ENCODE measurements at places on chromosomes 13 and 19.
A peak's percentile ranks its signal among the peaks of the same experiment; 100 is the strongest.

DNA sequence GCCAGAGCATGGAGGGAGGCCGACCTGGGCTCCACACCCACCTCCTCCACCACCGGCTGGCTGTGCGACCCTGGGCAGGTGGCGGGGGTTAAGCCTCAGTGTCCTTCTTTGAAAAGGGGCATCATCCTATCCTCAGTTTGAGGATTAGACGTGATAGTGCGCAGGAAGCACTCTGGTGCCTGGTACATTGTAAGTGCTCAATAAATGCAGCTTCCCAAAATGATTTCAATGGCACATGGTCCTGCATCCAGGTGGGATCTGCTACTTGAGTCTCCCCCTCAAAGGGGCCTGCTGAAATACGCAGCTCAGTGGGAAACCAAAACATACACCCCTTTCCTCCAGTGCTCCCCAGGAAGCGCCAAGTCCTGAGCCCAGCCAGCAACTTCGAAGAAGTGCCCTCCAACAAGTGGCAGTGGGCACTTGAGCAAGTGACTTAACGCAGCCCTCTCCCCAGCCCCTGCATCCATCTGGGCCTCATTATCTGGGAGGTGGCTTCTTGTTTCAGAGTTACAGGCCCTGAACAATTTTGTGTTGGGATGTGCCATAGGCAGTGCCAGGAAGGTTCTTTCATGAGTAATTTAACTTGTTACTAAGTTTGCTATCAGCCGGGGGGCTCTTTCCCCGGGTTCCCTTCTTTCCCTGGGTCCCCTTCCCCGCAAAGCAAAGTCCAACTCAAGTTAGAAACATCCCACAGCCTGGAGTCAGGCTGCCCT, 17.9 kb downstream of the ACTN4 start:
- no peak for DNase-seq

DNA sequence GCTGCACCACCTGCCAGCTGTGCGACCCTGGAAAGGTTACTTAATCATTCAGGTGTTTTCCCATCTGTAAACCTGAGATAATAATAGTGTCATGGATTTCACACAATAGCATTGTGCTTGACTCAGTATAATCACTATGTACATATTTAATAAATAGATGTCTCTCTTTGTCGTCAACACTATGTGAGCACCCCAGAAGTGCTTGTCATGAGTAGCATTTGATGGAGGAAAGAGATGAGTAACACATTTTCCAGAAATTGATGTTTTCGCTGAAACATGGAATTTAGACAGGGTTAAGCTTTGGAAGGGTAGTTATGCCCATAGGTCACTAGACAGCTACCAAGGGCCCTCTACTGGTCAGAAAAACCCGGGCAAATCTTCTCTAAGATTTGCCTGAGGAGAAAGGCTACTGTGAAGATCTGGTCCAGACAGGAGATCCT, 9.5 kb upstream of the MBNL2 start:
- DNase-seq = peak; percentile 66

- DNase-seq = peak; percentile 95
These were observed 24.2 kb downstream of the KEAP1 start for GRCh38 chr19:10478903-10479384.

GRCh38 chr19:48123907-48124651, 13.5 kb upstream of the PLA2G4C start:
- DNase-seq = peak; percentile 30

- no peak for DNase-seq
These were observed 31.9 kb upstream of the USPL1 start for GRCh38 chr13:30585748-30586262.

GRCh38 chr13:84917252-84917878, 881.9 kb downstream of the SLITRK6 start:
- DNase-seq = peak; percentile 9

DNA sequence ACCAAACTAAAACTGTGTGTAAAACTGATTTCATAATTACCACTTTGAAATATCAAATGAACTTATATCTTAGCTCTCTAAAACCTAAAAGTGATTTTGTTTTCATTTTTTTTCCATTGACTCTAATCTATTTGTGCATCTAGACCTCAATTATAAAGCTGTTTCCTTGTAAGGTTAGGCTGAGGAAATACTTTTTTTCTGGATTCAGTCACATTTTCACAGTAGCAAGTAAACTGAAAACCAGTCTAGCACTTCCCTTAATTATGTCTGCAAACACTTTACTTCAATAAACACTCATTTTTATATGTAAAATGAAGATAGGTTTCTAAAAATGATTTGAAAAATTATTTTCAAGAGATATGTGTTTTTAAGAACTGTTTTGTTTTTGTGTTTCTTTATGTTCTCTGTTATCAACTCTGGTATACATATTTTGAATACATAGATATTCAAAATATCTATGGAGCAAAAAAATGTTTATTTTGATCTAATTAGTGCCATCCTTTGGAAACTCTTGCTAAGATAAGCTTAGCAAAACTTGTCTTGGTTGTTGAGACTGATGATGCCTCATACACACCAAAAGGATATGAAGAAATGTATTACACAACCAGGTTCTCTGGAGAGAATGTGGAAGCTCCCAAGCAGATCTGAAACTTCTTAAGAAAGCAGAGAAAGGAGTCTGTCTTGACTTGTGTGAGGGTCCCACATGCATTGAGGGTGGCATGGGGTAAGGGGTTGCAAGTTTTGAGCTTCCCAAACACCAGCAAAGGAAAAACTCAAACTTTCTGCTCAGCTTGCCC, 1887.4 kb downstream of the PCDH9 start:
- no peak for DNase-seq

GRCh38 chr13:93955904-93956303, 523.6 kb downstream of the DCT start:
- DNase-seq = no peak

- DNase-seq = peak; percentile 41
These were observed 153.5 kb upstream of the KLF12 start for GRCh38 chr13:74287724-74288169.

GRCh38 chr19:45061965-45062364, 14.3 kb downstream of the ZNF296 start:
- no peak for DNase-seq

- no peak for DNase-seq
These were observed 171.3 kb downstream of the CACNA1A start for GRCh38 chr19:13334801-13335481.

DNA sequence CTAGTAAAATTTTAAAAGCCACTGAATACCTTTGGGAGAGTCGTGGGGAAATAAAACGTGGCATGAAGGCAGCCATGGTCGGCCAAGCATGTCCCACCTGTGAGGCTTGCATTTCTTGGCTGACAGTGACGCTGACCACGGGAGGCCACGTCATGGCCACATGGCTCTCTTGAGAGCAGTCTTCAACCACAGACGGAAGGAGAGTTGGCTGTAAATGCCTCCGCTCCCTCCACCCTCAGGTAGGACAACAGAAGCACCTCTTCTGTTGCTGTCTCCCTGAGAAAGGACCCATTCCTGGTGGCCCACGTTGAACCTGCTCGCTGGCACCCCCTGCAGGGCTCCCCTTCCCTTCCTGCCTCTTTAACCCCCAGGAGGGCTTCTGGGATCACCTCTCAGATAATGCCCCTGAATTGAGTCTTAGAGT, 10.6 kb upstream of the LRRC25 start:
- no peak for DNase-seq

DNA sequence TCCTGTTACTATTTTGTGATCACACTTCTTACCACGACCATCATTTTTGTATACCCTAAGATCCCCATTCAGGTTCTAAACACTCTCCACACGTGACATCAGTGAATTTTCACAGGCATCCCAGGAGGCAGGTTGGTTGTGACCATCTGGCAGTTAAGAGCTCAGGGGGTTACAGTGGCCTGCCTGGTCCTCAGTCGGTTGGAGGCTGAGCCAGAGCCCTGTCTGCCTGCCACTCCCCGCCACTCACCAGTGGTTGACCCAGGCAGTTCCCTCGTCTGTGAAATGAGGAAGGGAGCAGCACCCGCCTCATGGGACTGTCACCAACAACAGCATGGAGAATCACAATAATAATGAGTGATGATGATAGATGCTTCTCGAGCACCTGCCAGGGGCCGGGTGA, 36.4 kb upstream of the EHD2 start:
- no peak for DNase-seq

DNA sequence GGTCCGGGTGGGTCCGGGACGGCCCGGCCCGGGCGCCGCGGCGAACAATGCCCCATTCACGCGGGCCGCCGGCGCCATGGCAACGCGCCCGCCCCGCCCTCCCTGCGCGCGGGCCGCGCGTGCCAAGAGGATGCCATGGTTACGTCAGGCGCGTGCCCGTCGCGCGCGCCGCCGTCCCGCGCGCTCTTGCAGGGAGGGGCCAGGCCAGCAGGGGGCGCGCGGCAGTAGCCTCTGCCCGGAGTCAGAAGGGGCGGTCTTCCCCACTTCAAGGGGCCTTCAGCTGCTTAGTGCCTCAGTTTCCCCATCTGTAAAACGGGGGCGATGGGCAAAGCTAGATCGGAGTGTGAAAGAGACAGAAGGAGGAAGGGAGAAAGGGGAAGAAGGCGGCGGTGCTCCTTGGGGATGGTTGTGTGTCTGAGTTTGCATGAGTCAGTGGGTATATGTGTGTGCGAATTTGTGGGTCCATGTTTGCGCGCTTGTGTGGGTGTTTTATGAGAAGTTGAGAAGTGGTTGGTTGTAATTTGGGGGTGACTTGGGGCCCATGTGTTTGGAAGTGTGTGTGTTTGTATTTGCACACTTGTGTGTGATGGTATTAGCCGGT, 11.6 kb upstream of the NFIX start:
- peak; percentile 94 for DNase-seq

DNA sequence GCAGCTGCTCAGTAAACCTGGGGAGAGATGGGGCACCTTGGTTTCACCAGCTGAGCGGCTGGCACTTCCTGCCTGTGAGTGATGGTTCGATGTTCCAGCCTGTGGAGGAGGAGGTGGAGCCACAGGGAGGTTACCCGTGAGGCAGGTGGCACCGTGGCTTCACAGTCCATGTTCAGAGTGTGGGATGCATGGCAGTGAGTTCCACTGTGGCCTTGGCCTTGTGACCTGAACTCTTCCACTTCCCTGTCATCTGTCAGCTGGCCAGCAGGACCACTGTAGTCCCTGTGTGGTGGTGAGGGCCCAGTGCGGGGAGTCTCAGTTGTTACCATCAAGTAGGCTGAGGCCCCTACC, 16.9 kb downstream of the SMARCA4 start:
- no peak for DNase-seq

DNA sequence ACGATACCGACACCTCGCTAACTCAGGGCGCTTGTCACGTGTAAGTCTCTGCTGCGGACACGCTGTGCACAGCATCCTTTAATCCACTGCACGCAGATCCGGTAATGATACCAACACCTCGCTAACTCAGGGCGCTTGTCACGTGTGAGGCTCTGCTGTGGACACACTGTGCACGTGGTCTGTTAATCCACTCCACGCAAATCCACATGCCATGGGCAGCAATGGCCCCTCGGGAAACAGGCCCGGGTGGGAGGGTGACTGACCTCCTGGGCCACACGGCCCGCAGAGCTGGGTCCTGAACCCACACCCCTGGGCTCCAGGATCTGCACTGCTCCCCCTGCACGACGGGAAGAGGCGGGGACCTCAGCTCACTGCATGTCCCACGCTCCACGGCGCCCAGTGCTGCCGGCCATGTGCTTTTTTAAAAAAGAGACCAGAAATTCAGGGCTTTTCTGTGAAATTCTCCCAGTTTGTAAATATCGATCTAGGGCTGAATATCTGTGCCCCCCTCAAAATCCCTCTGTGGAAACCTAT, 16.1 kb downstream of the SHC2 start:
- no peak for DNase-seq
